ENCODE measurements at places on chromosomes 4 and X.

DNA sequence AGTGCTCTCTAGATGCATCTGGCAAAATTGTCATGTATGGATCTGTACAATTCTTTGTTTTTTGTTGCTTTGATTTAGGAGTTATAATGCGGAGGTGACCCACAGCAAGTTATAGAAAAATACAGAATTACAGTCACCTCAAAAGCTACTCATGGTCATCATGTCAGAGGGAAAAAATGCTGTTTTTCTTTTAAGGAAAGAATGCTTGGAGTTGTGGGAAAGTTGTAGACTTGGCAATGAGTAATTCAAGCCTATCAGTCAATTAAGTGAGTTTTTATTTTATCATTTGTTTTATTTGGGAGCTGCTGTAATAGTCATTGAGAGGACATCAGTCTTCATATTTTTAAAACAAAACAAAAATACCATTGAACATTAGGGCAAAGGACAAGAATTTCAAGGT lies 16.4 kb downstream of the FHL1 start:
- no peak for DNase-seq

GRCh38 chr4:143347484-143348111 lies 10.9 kb downstream of the GAB1 start:
- no peak for DNase-seq

DNA sequence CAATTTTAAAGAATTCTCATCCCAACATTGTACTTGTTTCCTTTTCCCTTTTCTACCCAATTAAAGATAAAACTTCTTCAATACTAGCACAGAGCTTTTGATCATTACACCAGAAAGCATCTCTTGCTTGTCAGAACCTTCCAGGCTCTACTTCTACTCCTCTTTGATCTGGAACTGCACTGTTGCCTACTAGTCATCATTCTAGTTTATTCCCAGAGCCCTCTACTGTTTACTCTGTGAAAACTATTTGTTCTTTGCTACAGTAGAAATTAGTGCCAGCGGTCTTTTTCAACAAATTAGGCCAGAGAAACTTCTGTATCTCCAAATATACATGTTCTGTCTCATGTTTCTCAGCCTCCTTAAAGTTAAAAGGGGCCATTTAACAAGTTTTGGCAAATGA lies 46.8 kb upstream of the TMPRSS11F start:
- DNase-seq, result no peak

- no peak for DNase-seq
Observed at GRCh38 chr4:181971411-181971810, 271.8 kb upstream of the TENM3 start.

- DNase-seq, result no peak
Observed at GRCh38 chrX:340641-341423, 22.2 kb upstream of the GTPBP6 start.

DNA sequence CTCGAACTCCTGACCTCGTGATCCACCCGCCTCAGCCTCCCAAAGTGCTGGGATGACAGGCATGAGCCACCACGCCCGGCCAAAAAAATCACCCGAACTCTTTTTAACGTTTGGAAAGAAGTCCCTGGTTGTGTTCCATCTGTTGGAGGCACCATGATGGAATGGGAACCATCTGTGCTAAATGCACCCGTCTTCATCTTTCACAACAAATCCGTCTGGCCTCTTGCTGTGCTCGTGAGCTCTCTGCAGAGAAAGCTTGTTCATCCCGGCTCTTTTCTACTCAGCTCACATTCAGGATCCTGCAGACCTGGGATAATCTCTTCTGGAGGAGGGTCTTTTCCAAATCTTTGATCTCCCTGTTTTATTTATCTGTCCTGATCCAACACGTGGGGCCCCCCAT lies 188.8 kb downstream of the CRLF2 start:
- DNase-seq, result no peak

GRCh38 chr4:152235718-152236117 lies 300.2 kb downstream of the FBXW7 start:
- no peak for DNase-seq

DNA sequence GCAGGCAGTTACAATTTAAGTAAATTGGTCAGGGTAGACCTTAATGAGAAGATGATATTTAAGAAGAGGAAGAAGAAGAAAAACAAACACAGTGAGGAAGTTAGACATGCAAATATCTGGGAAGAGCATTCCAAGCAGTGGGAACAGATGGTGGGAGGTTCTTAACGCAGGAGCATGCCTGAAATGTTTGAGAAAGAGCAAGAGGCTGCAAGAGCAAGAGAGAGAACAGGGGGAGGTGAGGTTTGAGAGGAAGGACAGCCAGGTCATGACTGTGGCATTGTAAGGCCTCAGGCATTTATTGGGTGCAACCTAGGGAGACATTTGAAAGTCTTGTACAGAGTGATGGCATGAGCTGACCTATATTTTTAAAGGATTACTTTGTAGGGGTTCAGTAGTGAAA lies 136.0 kb downstream of the UGT8 start:
- no peak for DNase-seq

DNA sequence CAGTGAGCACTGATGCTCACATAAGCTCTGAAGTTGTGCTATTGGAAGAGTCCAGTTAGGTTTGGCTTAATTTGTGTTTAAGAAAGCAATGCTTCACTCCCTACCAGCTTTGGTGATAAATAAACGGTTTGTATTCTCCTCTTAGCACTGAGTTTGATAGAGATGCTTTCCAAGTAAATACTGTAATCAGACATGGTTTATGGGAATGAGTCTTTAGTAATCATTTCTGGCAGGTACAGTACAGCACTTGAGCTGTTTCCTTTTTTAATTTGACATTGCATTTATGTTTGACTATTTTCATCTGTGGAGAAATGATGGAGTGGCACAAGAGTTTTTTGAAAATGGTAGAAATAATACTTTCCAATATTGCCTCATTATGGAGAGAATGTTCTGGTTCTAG lies 455.3 kb downstream of the ACTRT1 start:
- no peak for DNase-seq

GRCh38 chr4:109552237-109552636 lies 7.8 kb upstream of the MCUB start:
- no peak for DNase-seq

DNA sequence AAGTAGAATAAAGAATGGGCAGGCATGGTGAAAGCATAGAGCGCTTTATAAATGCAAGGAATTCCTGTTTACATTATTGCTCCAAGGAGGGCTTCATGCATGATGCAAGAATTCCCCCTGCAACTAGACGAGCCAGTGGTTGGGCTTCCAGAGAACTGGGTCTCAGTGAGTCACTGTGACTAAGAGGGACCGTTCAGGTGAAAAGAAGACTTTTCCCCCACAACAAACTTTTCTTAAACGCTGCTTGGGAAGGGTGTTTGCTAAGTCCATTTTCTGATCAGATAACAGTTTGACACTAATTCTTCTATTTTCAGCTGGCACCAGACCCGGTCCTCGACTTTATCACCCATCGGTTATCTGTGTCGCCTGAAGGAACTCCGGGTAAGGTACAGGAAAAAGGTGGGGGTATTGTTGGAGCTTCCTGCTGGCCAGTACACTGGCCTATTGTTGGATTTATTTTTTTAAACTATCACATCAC lies 40.1 kb downstream of the LDB2 start:
- DNase-seq, result peak; percentile 22

GRCh38 chr4:146275370-146275769 lies 61.0 kb downstream of the REELD1 start:
- DNase-seq, result no peak

GRCh38 chr4:148716431-148717052 lies 274.3 kb upstream of the NR3C2 start:
- peak; percentile 36 for DNase-seq

DNA sequence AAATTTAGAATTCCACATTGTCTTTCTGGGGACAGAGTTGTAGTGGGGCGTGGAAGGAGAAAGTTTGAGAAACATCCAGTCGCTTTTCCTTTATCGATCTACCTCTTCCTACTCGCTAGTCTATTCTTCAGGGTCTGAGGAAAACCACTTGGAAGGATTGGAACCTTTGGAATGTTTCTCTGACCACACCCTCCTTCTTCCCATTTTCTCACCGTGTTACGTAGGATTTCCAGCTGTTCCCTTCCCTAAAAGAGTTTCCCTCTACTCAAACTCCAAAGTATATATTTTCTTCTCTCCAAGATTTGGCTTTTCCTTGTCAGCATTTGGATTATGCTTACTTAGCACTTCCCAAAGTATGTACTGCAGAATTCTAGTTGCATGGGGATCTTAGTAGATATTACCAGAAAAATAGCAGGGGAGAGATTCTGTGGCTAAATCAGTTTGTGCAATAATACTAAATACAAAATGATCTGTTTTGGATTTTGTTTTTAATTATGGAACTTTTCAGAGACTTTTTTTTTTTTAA lies 4.9 kb downstream of the ENPEP start:
- DNase-seq, result no peak

GRCh38 chr4:36133086-36133485 lies 111.2 kb downstream of the ARAP2 start:
- DNase-seq, result no peak

DNA sequence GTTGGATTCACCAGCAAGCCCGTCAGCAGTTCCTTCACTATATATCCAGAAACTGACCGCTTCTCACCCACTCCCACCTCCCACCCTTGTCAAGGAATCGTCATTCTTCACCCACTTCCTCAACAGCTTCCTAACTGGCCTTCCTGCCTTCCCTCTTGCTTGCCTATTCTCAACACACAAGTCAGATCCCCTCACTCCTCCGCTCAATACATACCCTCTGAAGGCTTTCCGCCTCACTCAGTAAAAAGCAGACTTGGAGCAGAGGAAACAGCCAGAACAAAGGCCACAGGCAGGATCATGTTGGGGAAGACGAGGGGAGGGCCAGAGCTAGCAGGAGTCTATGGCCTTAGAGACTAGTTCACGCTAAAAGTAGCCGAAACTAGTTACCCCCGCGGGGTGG lies 23.7 kb downstream of the RWDD4 start:
- no peak for DNase-seq

DNA sequence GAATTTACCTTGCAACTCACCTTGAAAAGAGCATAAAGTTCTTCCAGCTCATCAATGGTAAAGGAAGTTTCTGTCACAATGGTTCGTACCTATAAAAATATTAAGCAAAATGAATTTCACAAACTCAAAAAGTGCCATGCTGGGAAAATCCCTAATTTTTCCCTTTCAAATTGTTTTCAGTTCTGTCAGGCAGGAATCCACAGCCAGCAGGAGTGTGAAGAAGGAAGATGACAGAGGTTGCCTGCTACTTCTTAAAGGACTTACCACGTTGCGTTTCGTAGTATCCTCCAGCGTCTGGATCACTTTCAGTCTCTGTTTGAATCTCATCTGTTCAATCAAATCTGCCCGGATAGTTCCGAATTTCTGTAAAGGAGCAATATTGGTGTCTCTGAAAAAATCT lies 70.3 kb upstream of the UCP1 start:
- DNase-seq, result no peak
